ENCODE measurements at places on chromosomes 5 and 9.

DNA sequence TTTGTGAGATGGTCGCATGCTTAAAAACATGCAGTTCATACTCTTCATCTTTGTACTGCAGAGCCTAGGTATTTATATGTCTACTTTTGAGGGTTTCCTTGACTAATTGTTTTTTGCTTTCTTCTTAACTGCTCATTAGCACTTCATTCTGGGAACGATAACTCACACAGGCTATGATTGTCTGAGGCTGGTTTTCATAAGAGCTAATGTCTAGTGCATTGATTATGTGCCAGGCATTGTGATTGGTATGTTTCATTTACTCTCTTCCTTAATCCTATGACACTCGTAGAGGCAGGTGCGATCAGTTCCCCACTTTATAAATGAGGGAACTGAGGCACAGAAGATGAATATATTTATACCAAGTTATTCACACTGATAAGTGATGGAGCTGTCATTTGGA, 93.6 kb downstream of the INSYN2B start:
- no peak for DNase-seq

DNA sequence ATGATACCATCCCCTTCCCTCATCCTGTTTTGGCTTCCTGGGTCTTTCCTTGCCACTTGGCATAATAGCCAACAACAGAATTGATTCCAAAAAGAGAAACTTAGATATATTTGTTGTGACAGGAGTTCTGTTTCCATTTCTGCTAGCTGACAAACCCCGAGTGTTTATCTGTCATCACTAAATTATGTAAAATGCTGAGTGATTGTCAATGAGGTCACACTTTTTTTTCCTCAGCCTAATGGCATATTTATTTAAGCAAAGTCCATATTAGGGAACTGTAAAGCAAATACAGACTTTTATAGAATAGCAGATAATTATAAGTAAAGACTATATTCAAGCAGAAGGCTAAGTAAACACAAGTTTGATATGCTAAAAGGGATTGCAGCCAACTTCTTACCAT, 64.0 kb downstream of the RGS7BP start:
- no peak for DNase-seq

GRCh38 chr5:125225424-125225823, 479.0 kb upstream of the ZNF608 start:
- DNase-seq = no peak

- DNase-seq = no peak
Measured at GRCh38 chr9:117485176-117485575, 70.3 kb upstream of the ASTN2 start.

- no peak for DNase-seq
Measured at GRCh38 chr9:135413086-135413375, 66.6 kb upstream of the PPP1R26 start.

DNA sequence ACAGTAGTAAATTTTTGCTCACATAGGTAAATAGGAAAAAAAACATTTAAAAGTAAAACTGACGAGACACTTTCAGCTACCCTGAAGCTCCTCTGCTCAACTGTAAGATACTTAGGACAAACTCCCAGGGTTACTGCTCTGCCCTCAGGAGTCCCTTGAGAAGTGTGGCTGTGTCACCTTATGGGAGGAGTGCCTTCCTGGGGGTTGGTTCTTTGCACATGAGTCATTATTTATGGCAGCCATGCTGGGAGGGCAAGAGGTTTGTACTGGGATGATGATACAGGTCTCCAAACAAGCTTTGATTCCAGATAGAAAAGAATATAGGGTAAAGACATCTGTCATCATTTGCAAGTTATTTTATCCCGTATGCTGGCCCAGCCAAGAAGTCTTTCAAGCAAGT, 45.9 kb downstream of the TTC1 start:
- no peak for DNase-seq

DNA sequence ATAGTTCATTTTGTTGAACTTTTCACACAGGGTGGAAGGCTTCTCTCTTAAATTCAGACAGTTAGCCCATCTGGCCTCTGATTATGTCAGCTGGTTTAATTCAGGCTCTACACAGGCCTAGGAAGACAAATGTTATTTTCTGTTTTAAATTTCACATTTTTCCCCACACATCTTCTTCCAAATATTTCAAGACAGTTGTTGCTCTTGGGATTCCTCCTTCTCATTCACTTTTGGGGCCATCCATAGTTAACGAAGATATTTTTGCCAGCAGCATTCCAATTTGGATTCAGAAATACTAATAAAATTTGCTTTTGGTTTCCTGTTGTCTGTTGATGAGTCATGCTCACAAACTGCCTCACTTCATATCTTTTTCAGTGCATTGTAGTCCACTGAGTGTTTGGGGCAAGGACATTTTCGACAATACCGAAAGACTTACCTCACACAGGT, 475.4 kb downstream of the DMAC1 start:
- DNase-seq = no peak

DNA sequence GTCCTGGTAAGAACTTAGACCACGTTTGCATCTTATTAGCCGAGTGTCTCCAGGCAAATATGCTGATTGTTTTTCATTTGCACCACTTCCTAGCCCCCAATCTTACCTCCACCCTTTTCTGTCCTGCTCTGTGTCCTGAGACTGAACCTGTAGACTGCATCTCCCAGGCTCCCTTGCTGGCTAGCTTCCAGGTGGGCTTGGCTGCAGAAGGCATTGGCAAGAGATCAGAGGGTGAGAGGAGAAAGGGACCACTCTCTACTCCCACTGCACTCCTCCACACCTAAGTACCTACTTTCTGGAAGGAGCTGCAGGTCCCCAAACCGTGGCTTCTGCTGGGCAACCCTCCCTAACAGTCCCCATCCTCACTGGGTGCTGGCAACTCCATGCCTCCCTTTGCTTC, 59.9 kb upstream of the XPA start:
- no peak for DNase-seq

DNA sequence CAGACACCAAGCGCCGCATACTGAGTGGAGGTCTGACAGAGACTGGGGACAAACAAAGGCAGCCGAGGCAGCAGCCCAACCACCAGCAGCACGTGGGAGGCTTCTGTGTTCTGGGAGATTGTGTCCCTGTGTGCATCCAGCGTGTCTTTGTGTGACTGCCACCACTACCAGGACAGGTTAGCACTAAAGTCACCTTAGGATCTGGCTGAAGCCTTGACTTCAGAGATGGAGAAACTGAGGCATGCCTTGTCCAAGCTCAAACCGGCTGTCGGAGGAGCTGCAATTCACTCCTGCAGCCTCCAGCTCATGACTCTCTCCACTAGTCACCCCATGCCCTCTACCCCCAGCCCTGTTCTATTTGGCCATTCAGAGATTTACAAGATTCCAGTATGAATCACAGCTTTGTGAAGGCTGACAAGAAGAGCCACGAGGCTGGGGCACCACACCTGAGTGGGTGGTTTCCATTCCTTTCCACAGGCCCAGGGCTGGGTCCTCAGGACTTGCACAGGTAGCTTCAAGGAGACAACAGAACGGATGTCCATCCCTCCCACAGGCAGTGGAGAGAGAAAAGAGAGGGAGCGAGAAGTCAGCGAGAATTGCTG, 69.3 kb downstream of the SHB start:
- DNase-seq = no peak

GRCh38 chr5:8606231-8606630, 737.3 kb downstream of the MTRR start:
- no peak for DNase-seq

DNA sequence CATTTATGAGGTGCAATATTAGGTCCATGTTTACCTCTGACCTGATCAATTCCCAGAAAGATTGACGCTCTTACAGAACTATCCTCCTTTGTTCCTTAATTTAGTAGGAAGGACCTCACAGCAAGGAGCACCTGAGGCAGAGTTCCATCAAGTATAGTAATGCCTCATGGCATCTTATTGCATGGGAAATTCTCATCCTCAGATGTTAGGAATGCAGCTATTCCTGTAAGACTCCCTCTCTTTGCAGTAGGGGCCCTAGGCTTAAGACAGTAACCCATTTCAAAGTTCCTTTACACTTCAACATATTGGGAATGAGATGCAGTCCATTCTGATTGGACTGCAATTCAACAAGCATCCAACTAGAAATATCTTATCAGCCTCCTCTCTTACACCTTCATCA, 69.8 kb downstream of the SLCO4C1 start:
- DNase-seq = no peak

GRCh38 chr9:113417370-113417769, 6.8 kb downstream of the C9orf43 start:
- no peak for DNase-seq

- no peak for DNase-seq
Measured at GRCh38 chr9:34564617-34565016, 24.9 kb downstream of the CNTFR start.

DNA sequence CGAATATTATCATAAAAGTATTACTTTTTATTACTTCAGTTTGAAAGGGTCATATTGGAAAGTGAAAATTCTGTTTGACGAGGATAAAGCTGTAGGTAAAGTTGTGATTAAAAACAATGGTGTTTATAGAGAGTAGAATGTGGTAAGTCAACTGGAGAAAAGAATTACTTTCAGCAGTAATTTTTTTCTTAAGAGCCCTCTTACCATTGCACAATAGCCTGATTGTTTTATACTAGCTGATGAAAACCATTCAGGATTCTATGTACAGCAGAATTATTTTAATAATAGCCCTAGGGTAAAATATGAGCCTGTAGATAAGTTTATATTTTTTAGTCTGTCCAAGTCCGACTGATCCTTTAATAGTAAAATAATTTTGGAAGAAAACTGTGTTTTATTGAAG, 16.6 kb downstream of the CDC42SE2 start:
- DNase-seq = no peak

DNA sequence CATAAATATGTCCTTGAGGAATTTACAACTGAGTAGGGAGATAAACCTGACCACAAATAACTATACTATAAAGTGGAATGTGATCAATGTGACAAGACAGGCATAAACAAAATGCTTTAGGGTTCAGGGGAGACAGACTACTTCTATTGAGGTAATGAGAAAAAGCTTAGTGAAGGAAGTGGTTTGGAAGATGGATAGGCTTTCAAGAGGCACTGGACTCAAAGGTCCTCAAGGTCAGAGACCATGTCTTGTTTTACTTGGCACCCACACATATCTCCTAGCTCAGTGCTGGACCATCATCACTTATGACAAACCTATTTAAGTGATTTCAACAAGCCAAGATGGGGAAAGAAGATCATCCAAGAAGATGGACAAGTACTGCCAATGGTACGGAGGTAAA, 257.8 kb downstream of the BNC2 start:
- DNase-seq = no peak

- no peak for DNase-seq
Measured at GRCh38 chr9:113515862-113516261, 52.3 kb downstream of the RGS3 start.

GRCh38 chr5:108118813-108119514, 262.9 kb downstream of the FBXL17 start:
- no peak for DNase-seq

- no peak for DNase-seq
Measured at GRCh38 chr9:14418941-14419937, 105.3 kb upstream of the NFIB start.

DNA sequence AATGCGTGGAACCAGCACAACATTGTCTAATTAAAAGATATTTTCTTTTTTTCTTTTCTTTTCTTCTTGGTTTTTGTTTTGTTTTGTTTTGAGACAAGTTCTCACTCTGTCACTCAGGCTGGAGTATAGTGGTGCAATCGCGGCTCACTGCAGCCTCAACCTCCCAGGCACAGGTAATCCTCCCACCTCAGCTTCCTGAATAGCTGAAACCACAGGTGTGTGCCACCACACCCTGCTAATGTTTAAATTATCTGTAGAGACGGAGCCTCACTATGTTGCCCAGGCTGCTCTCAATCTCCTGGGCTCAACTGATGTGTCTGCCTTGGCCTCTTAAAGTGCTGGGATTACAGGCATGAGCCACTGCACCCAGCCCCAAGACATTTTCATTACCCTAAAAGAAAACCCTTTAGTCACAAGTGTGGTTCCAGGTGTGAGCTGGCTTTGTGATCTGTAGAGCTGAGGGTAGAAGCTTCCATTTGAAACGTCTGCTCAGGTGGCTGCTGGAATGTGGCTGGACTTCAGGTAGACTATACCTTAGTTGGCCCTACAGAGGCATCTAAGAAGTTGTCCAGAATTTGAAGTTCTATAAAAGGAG, 19.1 kb upstream of the NEK6 start:
- DNase-seq = no peak

GRCh38 chr9:114641967-114642366, 15.6 kb downstream of the TEX53 start:
- DNase-seq = no peak

DNA sequence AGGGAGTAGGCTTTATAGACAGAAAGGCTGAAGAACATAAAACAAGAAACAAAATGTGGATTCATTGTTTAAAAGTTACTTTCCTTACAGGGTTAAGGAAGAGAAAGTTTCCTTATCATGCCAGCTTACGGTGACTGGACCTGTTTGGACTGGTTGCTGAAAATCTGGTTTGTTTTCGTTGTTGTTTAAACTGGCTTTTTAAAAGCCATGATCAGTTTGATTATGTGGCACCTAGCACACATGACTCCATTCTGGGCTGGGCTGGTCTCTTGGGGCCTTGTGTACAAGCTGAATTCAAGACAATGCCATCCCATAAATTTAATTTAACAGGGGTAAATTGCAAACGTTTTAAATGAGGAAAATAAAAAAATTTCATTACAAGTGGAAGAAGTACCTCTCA, 18.4 kb upstream of the ZNF474 start:
- no peak for DNase-seq

DNA sequence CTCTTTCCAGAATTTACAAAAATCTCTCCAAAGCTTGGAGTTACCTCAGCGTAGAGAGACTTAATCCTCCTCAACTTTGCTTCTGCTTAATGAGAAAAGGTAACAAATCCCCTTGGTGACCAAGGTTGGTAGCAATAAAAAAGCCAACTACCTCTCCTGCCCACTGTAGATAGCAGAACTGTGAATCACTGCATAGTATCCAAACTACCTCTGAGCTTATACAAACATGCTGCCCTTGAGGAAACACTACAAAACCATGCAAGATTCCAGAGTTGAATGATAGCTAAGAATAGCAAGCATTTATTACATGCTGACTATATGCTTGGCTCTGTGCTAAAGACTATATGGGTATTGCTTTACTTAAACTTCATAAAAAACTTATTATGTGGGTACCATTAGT, 2.8 kb upstream of the ADAMTS12 start:
- DNase-seq = no peak

All from activated CD8-positive, alpha-beta memory T cell treated with anti-CD3 and anti-CD28 coated beads, Interleukin-2, amount 50 U/mL, for 4 hours (primary cell).